Common myeloid progenitor, CD34-positive (primary cell): ENCODE measurements at places on chromosomes 4 and X.

DNA sequence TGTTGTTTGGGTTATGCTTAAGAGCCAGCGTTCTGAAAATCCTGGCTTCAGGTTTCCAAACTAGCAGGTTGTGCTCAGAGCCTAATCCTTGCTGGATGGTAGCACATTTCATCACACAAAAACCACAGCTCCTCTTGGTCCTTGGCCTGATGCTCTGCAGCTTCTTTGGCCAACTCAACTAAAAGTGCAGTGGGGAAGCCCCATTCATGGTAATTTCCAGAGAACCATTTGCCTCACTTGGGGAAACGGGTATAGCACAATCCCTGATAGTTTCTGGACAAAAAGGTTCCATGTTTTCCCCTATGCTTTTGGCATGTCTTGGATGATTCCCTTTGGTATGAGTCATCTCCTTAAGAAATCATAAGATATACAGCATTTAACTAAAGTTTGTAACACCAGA is 78.7 kb downstream of the SYNPO2 start:
- DNase-seq, result no peak

DNA sequence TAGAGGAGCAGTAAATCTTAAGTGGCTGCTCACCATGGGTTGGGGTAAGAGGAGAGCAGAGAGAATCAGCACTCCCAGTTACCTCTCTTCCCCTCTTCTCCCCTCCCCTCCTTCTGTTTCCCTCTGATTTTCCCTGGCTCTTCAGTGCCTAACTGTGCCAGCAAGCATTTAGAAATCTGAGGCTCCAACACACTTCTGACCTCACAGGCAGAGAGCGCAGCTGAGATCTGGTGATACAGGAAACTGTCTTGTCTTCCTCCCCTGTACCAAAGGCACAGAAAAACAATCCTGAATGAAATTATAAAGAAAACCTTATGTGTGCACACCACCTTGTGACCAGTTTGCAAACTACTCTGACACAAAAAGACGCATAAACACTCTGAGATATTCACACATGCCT is 82.4 kb upstream of the SMIM10 start:
- peak; percentile 60 for DNase-seq

GRCh38 chr4:102169345-102169744 is 175.9 kb downstream of the SLC39A8 start:
- no peak for DNase-seq

DNA sequence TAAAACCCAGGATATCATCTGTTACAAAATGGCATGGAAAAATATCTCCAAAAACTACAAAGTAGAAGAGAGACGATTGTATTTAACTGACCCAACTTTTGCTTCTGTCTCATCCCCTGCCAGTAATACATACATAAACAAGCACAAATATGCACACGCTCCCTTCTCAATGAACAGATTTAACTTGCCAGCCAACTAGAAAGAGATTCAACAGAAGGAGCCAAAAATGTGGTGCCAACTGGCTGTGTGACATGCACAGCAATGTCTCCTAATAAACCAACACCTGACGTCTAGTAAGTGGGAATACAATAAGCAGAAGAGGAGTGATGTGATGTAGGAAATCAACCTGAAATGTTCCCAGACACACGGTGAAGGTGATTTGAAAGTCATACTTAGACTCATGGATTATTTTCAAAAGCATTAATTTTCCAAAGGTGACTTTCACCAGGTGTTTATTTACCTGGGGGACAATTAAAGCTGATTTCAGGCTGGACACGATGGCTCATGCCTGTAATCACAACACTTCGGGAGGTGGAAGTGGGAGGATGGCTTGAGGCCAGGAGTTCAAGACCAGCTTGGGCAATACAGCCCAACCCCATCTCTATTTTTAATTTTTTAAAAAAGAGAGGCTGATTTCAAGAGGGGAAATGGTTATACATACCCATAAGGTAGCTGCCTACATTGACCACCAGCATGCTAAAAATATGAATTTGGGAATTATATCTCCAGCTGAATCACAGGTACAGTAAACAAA is 33.7 kb downstream of the SH3RF1 start:
- no peak for DNase-seq

GRCh38 chr4:22842360-22843018 is 149.8 kb downstream of the GBA3 start:
- no peak for DNase-seq

- DNase-seq, result no peak
Measured at GRCh38 chrX:103373581-103373980, 2.8 kb upstream of the BEX3 start.

DNA sequence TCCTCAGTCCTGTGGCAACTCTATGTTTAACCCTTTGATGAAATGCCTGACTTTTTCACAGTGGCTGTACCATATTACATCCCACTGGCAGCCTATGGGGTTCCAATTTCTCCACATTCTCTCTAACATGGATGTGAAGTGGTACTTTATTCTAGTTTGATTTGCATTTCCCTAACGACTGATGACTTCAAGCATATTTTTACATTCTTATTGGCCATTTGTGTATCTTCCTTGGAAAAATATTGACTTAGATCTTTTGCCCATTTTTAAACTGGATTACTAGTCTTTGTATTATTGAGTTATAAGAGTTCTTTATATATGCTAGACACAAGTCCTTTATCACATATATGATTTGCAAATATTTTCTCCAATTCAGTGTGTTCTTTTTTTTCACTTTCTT is 2.1 kb upstream of the RAB39B start:
- DNase-seq, result no peak

GRCh38 chr4:98341309-98341708 is 80.1 kb downstream of the RAP1GDS1 start:
- no peak for DNase-seq

GRCh38 chrX:42094218-42094617 is 170.9 kb upstream of the CASK start:
- peak; percentile 28 for DNase-seq

DNA sequence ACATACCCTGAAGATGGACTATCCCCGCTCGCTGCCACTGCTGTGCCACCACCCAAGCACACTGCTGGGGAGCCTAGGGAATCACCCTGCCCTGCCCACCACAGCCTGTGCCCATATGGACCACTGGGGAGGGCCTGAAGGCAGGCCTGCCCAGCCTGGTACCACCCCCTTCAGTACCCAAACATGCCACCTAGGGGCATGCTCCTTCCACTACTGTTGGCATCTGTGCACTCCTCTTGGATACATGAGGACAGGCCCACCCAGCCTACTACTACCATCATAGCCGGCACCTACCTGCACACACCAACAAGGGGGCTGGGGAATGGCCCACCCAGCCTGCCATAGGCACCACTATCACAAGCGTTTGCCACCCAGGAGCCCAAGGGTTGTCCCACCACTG is 30.1 kb upstream of the PRDX4 start:
- no peak for DNase-seq

DNA sequence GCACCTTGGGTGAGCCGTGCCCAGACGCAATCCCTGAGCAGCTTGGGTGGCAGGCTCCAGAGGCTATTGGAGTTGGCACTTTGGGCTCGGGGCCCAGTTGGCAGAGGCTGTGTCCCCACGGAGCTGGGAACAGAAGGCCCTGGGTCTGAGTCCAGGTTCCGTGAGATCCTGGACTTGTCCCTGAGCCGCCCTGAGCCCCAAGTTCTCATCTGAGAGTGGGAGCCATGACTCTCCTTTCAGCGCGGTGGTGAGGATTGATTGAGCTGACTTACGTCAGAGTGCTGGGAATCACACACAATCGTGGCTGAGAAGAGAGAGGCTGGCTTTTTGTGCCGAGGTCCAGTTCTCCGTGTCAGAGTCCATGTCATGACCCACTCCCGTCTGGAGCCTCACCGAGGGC is 98.0 kb downstream of the PSAPL1 start:
- DNase-seq, result no peak

DNA sequence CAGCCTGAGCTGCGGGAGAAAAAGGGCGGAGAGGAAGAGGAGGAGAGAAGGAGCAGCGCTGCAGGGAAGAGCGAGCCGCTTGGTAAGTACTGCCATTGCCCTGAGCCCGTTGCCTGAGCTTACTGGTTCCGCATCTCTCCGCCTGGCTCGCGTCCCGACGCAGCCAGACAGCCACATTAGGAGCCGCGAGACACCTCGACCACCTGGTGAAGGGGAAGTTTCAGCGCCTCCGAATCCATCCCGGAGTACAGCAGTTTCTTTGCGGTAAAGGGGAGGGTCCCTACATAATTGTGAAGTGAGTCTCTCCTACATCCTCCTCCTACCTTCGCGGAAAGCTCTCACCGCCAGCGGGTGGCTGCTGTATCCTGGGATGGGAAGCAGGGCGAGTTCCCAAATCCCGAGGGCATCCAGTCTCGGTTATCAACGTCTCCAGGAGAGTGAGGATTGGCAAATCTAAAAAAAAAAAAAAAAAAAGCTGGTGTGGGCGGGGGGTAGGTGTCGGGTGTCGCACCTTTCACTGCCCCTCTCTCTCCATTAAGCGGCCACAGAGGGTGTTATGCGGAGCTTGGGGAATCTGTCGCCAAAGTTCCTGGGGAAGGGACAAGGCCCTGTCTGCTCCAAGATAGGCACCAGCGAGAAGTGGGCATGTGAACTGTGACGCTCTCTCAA is 7.9 kb downstream of the TBX22 start:
- DNase-seq, result no peak

GRCh38 chr4:130338851-130339250 is 1242.9 kb downstream of the C4orf33 start:
- DNase-seq, result no peak

DNA sequence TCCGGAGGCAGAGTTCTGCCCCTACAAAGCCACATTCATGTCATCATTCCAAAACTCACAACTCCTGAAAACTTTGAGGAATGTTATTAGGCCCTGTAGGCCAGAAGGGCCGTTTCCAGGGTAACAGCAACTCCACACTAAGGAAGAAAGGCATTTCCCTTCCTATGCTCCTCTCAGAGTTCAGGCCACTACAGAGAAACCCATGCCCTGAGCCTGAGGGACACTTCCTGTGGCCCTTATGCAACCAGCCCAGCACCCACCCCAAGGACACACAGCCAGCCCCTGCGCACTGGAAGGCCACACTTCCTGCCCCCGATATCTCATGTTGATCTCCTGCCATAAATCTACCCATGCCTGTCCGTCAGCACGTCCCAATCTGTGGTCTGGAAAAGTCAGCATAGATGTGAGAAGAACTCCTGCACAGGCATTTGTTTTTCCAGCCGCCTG is 289.3 kb downstream of the BCOR start:
- no peak for DNase-seq
